ENCODE measurements at places on chromosomes 11 and 22.

DNA sequence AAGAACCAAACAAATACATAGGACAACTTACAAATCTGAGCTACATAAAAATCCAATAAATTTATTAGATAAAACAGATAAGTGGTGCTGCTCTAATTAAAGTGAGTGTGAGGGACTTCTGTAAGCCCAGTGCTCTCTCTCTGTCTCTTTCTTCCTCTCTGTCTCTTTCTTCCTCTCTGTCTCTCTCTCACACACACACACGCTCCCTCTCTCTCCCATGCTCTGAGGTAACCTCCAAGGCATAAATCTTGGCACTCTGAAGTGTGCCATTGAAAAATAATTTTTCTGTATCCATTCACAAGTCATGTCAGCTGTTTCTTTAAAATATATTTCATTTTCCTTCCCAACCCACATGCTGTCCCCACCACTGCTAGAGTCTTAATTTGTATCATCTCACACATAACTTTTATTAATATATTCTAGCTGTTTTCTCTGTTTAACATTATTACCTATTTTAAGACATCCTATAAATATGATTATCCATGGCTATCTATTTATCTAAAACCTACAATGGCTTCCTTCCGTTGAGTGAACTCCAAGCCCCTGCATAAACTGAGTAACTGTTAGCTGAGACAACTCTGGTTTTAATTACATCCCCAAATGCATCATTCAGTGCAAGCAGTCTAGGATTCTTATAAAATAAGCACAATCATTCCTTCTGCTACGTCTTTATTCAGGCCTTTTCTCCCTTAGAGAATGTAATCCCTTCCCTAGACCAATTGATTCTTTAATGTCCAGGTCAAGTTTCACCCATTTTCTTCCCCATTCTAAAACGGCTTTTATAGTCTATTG is 57.4 kb upstream of the SLC5A12 start:
- DNase-seq: no peak

- no peak for DNase-seq
Measured at GRCh38 chr11:67571443-67571842, 12.2 kb upstream of the GSTP1 start.

GRCh38 chr11:38461751-38462150 is 1863.7 kb upstream of the RAG2 start:
- no peak for DNase-seq

GRCh38 chr11:67213178-67213621 is 53.1 kb upstream of the GRK2 start:
- DNase-seq: no peak

- no peak for DNase-seq
Measured at GRCh38 chr11:120335556-120335907, 681 bp upstream of the ARHGEF12 start.

DNA sequence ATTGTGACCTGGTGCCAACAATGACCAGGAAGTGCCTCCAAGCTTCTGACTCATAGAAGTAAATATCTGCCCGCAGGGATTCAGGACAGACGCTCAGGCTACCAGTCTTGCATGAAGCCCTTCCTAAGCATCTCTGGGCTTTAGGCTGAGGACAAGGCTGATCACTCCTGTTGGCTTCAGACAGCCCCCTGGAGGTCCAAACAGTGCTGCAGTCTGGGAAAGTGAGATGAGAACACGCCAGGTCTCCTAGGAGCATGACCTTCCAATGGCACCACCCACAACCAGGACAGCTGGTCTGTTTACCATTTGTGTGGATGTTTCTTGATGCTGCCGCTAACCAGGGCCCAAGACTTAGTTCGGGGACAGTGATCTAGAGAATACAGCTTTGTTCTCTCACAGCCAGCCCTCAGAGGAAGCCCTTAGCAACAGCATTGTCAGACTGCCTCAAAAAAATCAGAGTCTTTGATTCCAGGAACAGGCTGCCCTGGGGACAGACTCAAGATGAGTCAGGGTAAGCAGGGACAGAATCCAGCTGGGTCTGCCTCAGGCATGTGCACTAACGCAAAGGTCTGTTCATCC is 111.2 kb downstream of the ZNF280B start:
- no peak for DNase-seq

DNA sequence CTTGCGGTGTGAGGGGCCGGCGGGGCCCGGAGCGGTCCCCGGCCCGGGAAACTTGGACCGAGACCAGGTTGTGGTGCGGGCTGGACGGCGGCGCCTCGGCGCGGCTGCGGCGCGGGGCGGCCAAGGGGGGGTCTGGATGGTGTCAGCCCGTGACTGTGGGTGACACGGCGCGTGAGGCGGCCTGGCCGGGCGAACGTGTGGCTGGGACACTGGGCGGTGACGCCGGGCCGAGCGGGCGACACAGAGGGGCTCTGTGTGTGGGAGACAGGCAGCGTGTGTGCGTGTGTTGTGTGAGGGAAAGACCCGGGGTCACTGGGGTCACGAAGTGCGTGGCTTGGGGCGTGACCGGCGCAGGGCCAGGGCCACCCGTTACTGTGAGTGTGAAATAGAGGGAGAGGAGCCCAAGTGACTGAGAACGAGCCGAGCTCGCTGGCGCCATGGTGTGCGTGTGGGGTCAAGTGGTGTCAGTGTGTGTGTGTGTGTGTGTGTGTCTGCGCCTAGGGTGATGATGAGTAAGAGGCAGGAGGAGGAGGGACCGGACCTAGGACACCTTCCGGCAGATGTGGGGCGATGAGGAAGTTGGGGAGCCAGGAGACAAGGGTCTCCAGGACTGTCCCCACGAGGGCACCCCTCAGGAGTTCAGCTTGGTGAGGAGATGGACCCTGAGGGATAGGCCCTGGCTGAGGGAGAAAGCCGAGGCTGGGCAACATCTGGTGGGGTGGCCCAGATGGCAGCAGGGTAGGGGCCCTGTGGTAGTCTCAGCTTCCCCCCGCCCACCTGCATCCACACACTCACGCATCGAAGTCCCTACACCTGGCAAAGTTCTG is 817 bp downstream of the RELT start:
- peak; percentile 34 for DNase-seq

DNA sequence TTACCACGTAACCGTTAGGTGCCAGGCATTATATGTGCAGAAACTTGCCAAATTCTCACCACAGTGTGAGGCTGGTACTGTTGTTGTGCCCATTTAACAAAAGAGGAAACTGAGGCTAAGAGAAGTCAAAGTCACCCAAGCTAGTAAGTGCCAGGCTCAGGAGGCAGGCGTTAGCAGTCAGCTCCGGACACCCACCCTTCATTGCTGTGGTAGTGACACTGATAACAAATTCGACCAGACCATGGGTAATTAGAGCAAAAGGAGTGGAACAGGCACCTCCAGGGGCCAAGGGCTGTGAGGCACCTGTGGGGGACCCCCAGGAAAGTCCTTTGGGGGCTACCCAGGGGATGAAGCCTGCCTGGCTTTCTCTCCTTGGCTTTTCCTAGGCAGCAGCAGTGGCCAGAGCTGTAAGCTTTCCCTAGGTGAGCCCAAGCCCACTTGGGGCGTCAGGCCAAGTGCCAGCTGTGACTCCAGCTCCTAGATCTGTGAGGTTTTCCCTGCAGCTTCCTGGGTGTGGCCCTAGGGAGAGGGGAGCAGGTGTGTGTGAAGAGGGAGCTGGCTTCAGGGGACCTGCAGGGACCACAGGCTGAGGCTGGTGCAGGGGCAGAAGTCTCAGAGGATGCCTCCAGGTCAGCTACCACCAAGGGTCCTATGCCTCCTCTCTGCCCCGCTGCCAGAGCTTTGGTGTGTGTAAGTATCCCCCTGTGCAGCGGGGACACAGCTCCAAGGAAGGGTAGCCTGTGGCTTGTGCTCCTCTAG is 19.7 kb upstream of the ALX4 start:
- DNase-seq: no peak

DNA sequence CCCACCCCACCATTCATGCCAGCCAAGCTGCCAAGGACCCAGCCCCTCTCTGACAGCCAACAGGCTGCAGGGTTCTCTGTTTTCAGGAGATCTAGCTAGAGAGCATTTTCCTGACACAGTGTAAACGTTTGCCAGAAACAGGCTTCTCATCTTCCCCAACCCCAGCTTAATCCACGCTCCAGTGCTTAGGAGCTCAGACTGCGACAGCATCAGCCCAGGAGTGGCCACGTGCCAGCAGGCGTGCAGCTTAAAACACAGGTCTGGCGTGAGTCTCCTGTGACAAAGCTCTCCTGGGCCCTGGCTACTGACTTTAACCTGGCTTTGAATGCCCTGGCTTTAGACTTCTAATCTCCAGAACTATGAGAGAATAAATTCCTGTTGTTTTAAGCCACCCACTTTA is 66.6 kb downstream of the GALNT18 start:
- no peak for DNase-seq

DNA sequence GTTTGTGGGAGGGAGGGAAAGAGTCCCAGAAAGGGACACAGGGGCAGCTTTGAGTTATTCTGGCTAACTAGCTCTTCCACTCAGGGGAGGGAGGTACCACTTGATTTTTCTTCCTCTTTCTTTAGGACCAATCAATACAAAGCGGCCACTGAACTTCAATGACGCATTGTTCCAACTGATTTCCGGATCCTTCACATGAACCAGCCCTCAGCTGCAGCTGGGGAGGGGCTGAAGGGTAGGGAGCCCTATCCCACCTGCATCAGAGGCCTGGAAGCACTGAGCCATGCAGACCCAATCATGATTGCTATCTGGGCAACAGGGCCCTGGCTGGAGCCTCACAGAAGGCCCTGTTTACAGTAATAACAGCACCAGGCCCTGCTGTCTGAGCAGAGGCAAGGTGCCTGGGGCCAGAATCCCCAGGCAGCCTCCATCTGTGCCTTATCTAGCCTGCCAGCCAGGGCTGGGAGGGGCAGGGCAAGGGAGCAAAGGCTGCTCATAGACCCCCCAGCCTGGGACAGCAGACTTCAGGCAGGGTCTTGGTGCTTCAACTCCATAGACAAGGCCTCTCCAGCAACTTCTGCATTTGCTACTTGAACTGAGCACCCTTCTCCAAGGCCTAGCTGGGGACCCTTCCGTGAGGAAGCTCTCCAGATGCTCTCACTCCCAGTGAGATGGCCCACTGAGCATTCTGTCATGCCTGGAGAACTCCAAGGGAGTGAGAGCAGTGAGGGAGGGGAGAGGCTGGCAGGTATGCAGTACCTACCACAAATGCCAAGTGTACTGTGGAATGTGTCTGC is 22.5 kb downstream of the CLPB start:
- DNase-seq: no peak

DNA sequence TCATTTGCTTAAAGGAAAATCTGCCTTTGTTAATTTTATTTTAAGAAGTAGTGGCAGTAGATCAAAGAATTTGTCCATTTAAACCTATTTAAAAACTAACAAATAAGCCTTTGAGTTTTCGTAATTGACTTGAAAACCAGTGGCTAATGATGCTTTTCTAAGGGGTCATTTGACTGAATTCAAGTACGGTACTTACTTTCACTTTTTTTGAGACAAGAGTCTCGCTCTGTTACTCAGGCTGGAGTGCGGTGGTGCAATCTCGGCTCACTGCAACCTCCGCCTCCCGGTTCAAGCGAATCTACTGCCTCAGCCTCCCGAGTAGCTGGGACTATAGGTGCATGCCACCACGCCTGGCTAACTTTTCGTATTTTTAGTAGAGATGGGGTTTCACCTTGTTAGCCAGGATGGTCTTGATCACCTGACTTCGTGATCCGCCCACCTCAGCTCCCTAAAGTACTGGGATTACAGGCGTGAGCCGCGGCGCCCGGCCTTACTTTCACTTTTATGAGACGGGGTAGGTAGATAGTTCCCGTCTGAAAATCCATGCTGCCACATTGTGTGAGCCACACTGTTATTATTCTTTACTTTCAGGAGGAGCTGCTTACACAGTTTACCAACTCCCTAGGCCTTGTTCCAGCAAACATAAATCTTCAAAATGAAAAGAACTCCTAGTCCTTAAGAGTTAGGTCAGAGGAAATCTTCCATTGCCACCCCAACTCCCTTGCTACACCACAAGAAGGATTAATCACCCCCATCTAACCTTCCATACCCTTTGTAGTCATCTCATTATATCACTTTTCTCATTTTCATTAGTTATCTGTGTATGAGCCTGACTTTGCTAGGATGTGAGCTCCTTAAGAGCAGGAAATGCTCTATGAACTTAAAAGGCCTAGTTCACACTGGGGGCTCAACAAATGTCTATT is 926.6 kb upstream of the CCDC90B start:
- no peak for DNase-seq

DNA sequence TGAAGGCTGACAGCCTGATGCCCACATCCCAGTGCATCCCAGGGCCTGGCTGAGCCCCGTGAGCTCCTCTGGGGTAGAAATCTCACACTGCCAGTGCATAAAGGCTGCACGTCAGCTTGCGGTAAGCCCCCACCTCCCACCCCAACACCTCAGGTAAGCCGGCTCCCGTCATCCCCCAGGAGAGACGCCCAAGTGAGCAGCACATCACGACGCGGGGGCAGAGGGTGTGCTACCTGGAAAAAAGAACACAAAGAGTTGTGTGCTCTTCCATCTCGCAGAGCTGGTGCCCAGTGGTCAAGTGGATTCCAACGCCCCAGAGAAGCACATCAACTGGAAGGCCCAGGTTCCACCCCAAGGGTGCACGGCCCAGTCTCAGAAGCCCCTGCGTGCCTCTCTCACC is 50.0 kb downstream of the IGSF9B start:
- DNase-seq: no peak

- no peak for DNase-seq
Measured at GRCh38 chr11:27470166-27470565, 2.4 kb downstream of the LGR4 start.

- DNase-seq: no peak
Measured at GRCh38 chr11:93072229-93072914, 102.9 kb downstream of the MTNR1B start.

DNA sequence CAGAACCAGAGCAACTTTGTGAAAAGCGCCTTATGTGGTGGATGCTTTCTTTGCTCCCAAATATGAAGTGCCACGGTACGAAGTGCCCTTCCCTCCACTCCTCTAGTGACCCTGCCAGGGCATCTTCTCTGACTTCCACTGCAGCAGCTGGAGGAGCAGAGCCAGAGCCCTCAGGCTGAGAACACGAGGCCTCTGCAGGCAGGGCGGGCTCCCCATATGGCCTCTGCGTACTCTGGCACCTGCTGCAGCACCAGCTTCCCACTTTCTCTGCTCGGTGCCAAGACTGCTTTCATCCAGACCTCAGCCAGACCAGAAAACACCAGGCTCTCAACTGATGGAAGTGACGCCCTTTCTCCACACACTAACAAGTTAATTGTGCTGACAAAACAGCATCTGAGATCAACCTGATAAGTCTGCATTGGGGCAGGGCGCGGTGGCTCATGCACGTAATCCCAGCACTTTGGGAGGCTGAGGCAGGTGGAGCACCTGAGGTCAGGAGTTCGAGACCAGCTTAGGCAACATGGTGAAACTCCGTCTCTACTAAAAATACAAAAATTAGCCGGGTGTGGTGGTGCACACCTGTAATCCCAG is 12.8 kb downstream of the UFD1 start:
- DNase-seq: no peak

Data from activated naive CD4-positive, alpha-beta T cell (primary cell).